ENCODE measurements at places on chromosomes 6 and 20. TPM values are rescaled to one million over a fixed set of nuclear protein-coding genes. Genes with fewer than 3 reads are reported as not detected.

GRCh38 chr6:140907235-140907634, 1225.5 kb upstream of the GJE1 start:
- no peak for DNase-seq

DNA sequence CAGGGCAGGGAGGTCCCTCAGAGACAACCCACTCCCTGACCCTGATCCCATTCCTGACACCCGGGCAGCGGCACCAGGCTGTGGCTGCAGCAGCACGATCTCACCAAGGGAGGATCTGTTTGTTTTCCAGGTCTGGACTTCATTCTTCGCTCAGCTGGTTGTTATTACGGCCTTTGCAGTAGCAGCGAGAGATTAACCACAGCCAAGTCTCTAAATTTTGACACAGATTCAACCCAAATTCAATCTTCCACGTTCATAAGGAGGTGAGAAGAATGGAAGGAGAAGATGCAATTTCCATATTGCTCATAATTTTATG, 91.1 kb upstream of the THBS2 start:
- no peak for DNase-seq

DNA sequence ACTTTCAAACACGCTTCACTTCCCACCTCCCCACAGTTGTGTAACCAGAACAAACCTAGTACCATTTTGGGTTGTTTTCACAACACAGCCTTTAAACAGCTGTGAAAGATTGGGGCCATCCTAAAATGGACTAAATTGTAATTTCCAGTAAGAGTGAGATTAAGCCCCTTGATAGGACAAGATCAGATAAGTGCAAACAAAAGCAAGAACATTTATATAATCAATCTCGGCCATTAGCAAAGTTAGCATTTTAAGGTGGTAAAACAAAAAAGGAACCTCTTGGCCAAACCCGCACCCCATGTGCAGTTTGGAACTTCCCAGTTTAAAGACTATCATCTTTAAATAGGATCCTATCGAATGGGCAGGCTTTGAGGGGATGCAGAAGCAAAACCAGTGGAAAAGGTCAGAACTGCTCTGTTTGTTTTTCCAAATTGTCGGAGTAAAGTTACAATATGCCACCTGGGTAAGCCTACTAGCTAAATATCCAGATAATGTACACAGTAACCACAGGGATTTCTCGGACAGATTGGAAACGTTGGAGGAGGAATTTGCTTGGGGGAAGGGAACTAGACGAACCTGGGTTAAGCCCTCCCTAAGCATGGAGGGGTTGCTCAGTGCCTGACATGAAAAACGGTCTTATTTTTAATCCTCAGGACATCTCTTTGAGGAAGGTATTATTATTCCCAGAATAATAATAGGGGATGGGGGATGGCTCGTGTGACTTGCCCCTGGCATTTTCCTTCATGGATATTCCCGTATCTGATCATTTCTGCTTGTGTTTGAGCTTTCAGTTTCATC, 159.8 kb upstream of the SALL4 start:
- DNase-seq: no peak

- DNase-seq: no peak
Observed at GRCh38 chr20:45796337-45797065, 4.7 kb downstream of the DNTTIP1 start.

GRCh38 chr6:139860203-139860602, 485.8 kb upstream of the CITED2 start:
- DNase-seq: no peak

- no peak for DNase-seq
Observed at GRCh38 chr6:53767941-53768340, 26.9 kb upstream of the LRRC1 start.

GRCh38 chr20:19392344-19393130, 180.1 kb downstream of the SLC24A3 start:
- DNase-seq: no peak

Gene FRK
- total RNA-seq: 1.8 TPM

Gene KHDRBS2
- not detected for total RNA-seq

Gene CPNE5
- 9.5 TPM for total RNA-seq

Gene MKKS
- 19.6 TPM for total RNA-seq

Gene SMAP1
- 25.4 TPM for total RNA-seq

Gene CST5
- total RNA-seq: not detected
